A549 treated with RU486 at 1 μM for 4 hours (cell line): ENCODE measurements at places on chromosomes 16 and 17. TPM values are rescaled to one million over a fixed set of nuclear protein-coding genes. Genes with fewer than 3 reads are reported as not detected.

The CMIP gene
- 81.1 to 113 TPM (median 96.8 TPM) in 5 replicates for total RNA-seq

The CACNG5 gene
- total RNA-seq: 0.10 TPM in 1 of 5 replicates, not detected in the others

The ABCA6 gene
- 0.23 TPM in 1 of 5 replicates, not detected in the others for total RNA-seq

The BCL7C gene
- total RNA-seq: 26.5 to 41.9 TPM (median 38.4 TPM) in 5 replicates

The ADAT1 gene
- 28.6 to 42.3 TPM (median 36.9 TPM) in 5 replicates for total RNA-seq

The NAGS gene
- 0.72 to 1.3 TPM (median 1.1 TPM) in 5 replicates for total RNA-seq

The BBS2 gene
- 12.0 to 24.6 TPM (median 19.4 TPM) in 5 replicates for total RNA-seq

The WSCD1 gene
- 2.1 to 3.9 TPM (median 3.4 TPM) in 5 replicates for total RNA-seq

The CD300A gene
- total RNA-seq: 0.10 TPM in 1 of 5 replicates, not detected in the others

The WNT9B gene
- total RNA-seq: not detected in 5 replicates

The B9D1 gene
- 44.5 to 49.2 TPM (median 47.0 TPM) in 5 replicates for total RNA-seq

The CRISPLD2 gene
- 2.7 to 3.8 TPM (median 3.5 TPM) in 5 replicates for total RNA-seq

The ALOX12B gene
- total RNA-seq: 0.61 to 1.6 TPM (median 1.4 TPM) in 5 replicates

The MARVELD3 gene
- 0.20 to 0.61 TPM (median 0.22 TPM) in 5 replicates for total RNA-seq

The PIMREG gene
- 35.2 to 47.7 TPM (median 44.9 TPM) in 5 replicates for total RNA-seq

The MT1H gene
- not detected in 5 replicates for total RNA-seq

The TOM1L1 gene
- 32.2 to 42.3 TPM (median 39.6 TPM) in 5 replicates for total RNA-seq

The ZNF597 gene
- 0.71 to 1.3 TPM (median 1.0 TPM) in 5 replicates for total RNA-seq

The ADORA2B gene
- 10.9 to 17.7 TPM (median 15.5 TPM) in 5 replicates for total RNA-seq

The PSME3 gene
- total RNA-seq: 233 to 282 TPM (median 239 TPM) in 5 replicates

The P3H4 gene
- 30.4 to 39.9 TPM (median 34.4 TPM) in 5 replicates for total RNA-seq

The ARL2BP gene
- 60.5 to 73.7 TPM (median 72.9 TPM) in 5 replicates for total RNA-seq

The KRT40 gene
- total RNA-seq: not detected in 5 replicates

The MIS12 gene
- 9.6 to 20.3 TPM (median 18.0 TPM) in 5 replicates for total RNA-seq

The CHST5 gene
- 0.11 to 0.14 TPM in 2 of 5 replicates, not detected in the others for total RNA-seq

The KRTAP9-4 gene
- not detected in 5 replicates for total RNA-seq

The DPEP2 gene
- not detected in 5 replicates for total RNA-seq

The KCNJ12 gene
- 0.71 to 1.2 TPM (median 1.2 TPM) in 5 replicates for total RNA-seq

The TAC4 gene
- total RNA-seq: not detected in 5 replicates

The SOCS1 gene
- 0.70 to 2.3 TPM (median 1.7 TPM) in 5 replicates for total RNA-seq

The ENKD1 gene
- 9.4 to 11.1 TPM (median 10.4 TPM) in 5 replicates for total RNA-seq

The KRT31 gene
- not detected in 5 replicates for total RNA-seq

The STX1B gene
- total RNA-seq: 1.5 to 2.1 TPM (median 1.5 TPM) in 5 replicates

The CLEC18C gene
- total RNA-seq: 0.08 to 0.13 TPM in 2 of 5 replicates, not detected in the others

The KRTAP1-3 gene
- total RNA-seq: not detected in 5 replicates

The CCDC78 gene
- 3.1 to 6.6 TPM (median 5.5 TPM) in 5 replicates for total RNA-seq

The ABCC3 gene
- 111 to 157 TPM (median 133 TPM) in 5 replicates for total RNA-seq

The BAHCC1 gene
- 9.8 to 14.9 TPM (median 13.0 TPM) in 5 replicates for total RNA-seq

The PHLPP2 gene
- 6.4 to 10.8 TPM (median 9.6 TPM) in 5 replicates for total RNA-seq

The TEX14 gene
- total RNA-seq: 0.03 to 0.23 TPM (median 0.10 TPM) in 4 of 5 replicates, not detected in the other

The XAF1 gene
- total RNA-seq: 0.03 to 0.24 TPM in 2 of 5 replicates, not detected in the others

The EFNB3 gene
- total RNA-seq: 0.85 to 1.9 TPM (median 1.7 TPM) in 5 replicates

The MLKL gene
- total RNA-seq: 31.6 to 34.6 TPM (median 33.7 TPM) in 5 replicates

The HP gene
- not detected in 5 replicates for total RNA-seq

The PITPNM3 gene
- 1.6 to 2.2 TPM (median 1.8 TPM) in 5 replicates for total RNA-seq
